ENCODE measurements at places on chromosomes 12 and 14.

GRCh38 chr12:130545475-130545874 is 170.6 kb downstream of the RIMBP2 start:
- no peak for DNase-seq

- DNase-seq = no peak
Measured at GRCh38 chr12:69575346-69575745, 9.9 kb upstream of the CCT2 start.

DNA sequence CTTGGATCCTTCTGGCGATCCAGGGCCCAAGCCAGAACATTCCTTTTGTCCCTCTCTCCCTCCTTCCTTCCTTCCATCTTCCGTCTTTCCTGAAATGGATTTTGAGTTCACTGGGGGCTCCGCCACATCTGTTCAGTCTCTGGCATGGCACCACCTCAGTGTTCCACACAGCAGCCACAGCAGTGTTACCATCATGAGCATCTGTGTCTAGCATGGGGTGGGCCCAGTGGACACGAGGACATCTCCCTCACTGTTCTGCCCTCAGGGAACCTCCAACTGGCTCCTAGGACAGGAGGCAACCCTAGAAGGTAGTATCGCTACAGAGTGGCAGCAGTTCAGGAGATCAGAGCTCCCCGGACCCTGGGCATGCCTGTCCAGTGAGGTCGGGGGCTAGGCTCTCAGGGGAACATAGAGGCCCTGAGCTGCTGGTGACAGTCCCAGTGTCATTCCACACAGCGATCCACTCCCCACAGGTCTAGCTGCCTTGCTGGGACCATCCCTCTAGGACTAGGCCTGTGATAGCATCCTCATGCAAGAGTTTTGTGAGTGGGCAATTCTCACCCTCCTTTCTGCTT is 59.0 kb downstream of the GALNT16 start:
- no peak for DNase-seq

- DNase-seq = no peak
Measured at GRCh38 chr12:104249898-104250297, 34.3 kb downstream of the TXNRD1 start.

DNA sequence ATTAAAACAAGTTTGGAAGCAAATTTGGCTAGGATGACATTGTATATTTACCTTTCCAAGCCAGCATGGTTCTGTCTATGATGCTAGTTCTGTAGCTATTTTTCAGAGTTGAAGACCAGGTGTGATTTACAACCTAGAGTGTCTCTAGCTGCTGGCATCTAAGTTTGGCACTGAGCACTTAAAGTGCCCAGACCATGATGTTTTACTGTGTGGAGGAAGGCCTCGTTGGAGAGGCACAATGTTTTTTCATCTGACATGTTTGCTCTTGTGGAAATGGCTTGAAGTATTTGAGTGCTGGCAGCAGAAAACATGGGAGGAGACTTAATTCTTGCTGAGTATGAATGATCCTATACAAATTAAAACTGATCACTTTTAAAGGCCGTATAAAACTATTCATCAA is 13.0 kb upstream of the C12orf71 start:
- DNase-seq = no peak

DNA sequence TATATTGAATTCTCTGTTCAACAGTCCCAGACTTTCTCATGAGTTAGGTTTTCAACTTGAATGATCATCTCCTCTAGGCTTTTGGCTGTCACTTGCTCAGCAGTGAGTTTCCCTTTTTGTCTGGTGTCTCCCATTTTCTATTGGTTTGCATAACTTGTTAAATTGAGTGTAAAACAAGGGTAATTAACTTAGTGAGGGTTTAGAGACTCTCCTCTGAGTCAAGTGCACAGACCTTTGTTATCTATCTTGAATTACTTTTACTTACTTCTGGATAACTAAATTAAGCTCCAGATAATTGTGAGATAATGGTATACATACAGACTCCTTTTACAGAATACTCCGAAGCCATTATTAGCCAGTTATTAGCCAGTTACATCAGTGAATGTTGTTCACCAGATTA is 22.0 kb downstream of the MLXIP start:
- DNase-seq = no peak

GRCh38 chr12:1003600-1004271 is 12.7 kb downstream of the ERC1 start:
- DNase-seq = no peak

DNA sequence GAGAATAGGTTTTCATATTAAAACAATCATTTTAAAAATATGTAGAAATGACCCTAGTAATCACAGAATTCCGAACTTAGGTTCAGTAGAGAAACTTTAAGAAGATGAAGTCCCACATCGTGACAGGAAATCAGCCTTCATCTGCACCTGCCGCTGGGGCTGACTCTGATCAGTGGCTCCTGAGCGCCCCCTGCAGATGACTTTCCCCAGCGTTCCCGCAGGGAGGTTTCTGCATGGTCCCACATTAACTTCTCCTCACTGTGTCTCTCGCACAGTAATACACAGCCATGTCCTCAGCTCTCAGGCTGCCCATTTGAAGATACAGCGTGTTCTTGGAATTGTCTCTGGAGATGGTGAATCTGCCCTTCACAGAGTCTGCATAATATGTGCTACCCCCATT is 1131.1 kb downstream of the TMEM121 start:
- no peak for DNase-seq

GRCh38 chr12:1534748-1535147 is 59.6 kb downstream of the FBXL14 start:
- DNase-seq = no peak

GRCh38 chr14:62253171-62253570 is 491.0 kb downstream of the SNAPC1 start:
- DNase-seq = no peak

DNA sequence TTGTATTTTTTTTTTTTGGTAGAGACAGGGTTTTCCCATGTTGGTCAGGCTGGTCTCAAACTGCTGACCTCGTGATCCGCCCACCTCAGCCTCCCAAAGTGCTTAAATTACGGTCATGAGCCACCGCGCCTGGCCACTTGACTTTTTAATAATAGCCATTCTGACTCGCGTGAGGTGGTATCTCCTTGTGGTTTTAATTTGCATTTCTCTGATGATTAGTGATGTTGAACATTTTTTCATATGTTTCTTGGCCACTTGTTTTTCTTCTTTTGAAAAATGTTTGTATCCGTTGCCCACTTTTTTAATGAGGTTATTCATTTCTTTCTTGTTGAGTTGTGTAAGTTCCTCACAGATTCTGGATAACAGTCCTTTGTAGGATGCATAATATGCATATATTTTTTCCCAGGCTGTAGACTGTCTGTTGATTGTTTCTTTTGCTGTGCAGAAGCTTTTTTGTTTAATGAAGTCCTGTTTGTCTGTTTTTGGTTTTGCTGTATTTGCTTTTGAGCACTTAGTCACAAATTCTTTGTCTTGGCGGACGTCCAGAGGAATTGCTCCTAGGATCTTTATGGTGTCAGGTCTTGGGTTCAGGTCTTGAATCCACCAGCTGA is 10.3 kb upstream of the PGAM5 start:
- DNase-seq = no peak

- no peak for DNase-seq
Measured at GRCh38 chr14:57362361-57362760, 28.0 kb upstream of the NAA30 start.

DNA sequence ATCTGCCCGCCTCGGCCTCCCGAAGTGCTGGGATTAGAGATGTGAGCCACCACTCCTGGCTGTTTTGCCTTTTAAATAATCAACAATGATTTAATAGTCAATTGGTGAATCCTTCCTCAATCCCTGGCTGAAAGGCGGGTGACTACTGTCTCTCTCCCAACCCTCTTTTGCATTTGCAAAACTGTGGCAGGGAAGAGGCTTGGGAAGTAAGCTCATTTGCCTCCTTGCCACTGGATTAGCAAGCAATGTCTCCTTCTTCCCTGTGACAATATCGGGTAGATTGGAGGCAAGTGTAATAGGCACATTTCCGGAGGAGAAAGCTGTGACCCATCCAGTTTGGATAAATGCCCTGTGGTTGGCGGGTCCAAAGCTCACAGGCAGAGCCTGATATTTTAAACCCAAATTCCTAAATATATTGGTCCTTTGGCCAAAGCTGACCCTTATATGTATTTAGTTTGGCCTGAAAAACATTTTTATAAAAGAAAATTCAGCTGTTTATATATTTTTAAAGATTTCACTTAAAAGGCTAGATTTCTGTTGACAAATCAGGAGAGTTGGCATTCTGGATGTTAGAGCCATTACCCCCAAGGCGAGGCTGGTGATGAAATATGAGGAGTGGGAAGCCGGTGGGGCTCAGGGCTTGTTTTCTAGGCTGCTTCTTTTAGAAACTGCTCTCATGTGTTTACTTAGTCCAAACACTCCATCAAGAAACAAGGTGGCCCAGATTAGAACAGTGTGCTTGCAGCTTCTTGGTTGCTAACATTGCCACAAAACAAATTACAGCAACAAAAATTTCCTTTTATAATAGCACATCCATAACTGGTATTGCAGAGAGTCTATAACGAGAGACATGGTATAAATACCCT is 646.9 kb upstream of the TMEM132C start:
- DNase-seq = no peak

- DNase-seq = no peak
Measured at GRCh38 chr12:96473394-96474093, 15.8 kb upstream of the CFAP54 start.

GRCh38 chr12:11762723-11763326 is 113.4 kb downstream of the ETV6 start:
- DNase-seq = no peak

- no peak for DNase-seq
Measured at GRCh38 chr12:95838125-95838524, 20.6 kb upstream of the SNRPF start.

DNA sequence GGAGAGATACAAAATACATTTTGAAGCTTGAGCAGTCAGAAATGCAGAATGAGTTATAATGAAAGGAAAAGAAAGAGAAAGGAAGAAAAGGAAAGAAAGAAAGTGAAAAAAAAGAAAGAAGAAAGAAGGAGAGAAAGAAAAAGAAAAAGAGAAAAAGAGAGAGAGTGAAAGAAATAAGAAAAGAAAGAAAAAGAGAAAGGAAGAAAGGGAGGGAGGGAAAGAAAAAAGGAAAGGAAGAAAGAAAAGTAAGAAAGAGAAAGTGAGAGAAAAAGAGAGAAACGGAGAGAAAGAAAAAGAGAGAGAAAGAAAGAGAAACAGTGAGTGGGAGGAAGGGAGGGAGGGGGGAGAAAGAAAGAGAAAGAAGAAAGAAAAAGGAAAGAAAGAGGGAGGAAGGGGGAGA is 549.9 kb downstream of the GALC start:
- no peak for DNase-seq

DNA sequence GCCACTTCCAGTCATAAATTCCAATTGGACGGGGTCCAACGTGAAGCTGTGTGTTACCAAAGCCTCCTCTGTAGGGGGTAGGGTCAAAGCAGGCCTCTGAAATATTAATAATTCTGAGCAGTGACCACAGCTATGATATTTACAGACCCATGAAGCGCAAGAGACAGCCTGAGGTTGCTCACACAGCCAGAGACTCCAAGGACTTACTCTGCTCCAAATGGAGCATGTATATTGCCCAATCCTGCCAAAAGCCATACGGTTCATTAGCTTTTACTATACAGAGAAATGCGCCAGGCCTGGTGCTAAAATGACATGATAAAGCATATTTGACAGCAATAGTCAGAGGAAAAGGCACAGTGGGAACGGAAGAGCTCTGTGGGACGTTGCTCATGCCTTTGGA is 151.3 kb downstream of the PAH start:
- no peak for DNase-seq

DNA sequence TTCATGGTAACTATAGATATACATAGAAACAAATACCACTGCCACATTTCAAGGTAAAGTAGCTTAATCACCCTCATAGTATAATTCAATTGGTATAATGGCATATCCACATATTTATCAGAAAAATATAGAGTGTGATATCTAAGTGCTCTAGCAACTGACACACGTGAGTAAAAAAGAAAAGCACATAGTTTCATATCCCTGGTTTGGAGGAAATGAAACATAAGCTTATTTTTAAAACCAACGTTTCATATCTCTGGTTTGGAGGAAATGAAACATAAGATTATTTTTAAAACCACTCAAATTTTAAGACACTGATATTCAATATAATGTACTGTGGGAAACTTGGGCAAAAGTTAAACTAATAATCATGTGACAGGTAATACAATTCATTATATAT is 2.1 kb downstream of the OR6C70 start:
- no peak for DNase-seq

- no peak for DNase-seq
Measured at GRCh38 chr14:95896498-95897135, 20.0 kb downstream of the TUNAR start.

DNA sequence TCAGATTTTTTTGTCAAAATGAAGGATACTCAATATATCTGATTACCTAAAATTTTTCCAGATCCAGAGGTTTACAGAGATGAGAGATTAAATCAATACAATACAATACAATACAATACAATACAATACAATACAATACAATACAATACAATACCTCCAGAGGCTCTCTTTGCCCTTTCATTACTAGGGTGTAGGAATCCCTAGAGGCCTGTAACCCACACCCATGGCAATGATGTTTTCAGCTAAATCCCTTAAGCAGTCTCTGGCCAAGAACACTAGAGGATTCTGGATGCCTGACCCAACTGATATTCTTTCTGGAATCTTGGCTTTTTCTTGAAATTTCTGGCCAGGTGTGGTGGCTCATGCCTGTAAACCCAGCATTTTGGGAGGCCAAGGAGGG is 23.7 kb upstream of the AEBP2 start:
- DNase-seq = no peak

DNA sequence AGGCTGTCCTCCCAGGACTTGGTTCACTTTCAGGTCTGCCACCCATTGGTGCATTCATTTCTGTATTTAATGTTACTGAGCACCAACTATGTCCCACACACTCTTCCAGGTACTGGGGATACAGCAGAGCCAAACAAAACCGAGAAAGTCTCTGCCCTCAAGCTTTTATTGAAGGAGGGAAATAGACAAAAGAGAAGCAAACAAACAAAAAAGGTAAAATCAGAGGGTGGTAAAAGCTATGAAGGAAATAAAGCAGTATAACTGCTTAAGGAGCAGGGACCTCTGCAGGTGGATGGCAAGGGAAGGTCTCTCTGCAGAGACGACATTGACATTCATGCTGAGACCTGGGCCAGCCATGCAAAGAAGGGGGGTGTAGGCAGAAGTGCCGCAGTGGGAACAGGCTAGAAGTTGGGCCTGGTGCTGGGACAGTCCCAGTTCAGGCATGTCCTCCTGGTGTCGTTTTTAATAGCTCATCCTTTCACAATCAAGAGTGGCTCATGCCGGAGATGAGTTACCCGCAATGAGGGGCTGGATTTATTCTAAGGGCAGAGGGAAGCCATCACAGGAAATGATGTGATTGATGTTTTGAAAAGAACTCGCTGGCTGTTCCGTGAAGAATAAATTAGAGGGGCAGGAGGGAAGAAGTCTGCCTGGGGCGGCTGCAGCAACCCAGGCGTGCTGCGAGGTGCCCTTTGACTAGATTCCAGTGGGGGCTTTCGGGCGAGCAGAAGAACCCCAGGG is 72.8 kb downstream of the IRF2BPL start:
- DNase-seq = no peak

- DNase-seq = no peak
Measured at GRCh38 chr14:103225062-103225461, 101.8 kb downstream of the TNFAIP2 start.
